ENCODE measurements at places on chromosomes 3 and 15.

DNA sequence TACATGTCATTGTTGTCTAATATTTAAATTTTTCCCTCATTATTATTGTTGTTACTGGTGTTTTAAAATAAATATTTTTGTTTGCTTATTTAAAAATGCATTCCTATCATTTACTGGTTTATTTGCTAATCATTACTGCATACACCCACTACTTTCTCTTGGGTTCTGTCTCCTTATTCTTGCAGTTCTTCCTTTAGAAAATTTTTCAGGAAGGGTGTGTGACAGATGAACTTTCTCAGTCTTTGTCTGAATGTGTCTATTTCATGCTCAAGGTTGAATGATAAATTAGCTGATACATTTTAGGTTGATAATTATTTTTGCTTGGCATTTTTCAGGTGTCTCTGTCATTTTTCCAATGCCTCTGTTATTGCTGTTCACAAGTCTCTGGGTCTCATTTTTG, 7.4 kb downstream of the AQP9 start:
- DNase-seq, result no peak

DNA sequence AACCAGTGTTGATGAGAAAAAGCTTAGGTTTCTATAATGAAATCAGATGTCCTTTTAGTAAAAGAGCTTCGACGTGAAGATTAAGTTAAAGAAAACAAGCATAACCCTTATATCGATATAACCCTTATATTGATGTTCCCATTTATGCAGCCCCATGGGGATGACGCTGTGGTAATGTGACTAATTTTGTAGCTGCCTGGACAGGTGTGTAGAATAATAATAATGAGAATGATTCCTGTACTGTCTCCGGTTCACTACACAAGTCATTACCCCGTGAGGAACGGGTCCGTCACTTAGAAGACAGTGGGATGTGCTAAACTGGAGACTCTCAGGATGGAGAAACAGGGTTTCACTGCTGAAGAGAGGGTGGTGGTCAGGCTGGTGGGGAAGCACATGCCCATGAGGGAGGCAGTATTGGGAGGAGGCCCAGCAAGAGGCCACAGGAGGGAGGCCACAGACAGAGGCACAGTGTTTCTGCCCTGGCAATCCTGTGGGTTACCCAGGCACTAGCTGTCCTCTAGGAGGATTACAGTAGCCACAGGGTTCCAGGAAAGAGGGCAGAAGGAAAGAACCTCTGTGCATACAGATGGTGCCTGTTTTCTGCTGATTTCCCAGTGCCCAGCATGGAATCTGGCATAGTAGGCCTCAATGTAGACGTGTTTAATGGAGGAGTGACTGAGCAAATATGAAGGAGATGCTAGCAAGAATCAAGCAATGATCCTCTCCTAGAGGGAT, 191.1 kb upstream of the TSC22D2 start:
- DNase-seq, result no peak

- DNase-seq, result peak; percentile 48
Measured at GRCh38 chr15:96351761-96352603, 21.5 kb downstream of the NR2F2 start.

DNA sequence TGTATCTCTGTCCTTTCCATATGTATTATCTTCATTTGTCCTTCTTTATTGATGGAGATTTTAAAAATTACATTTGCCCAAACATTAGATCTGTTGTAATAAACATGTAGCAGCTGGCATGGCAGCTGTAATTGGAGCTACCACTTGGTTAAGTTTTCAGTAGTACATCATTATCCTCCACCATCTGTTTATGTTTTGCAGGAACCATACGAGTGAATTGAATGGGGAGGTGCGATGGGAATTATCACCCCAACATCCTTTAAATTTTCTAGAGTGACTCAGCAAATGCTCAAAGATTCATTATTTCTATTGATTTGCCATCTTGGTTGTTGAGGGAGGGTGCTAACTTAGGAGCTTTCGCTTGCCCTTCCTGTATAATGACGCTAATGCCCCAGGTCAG, 32.6 kb upstream of the NOX5 start:
- no peak for DNase-seq

DNA sequence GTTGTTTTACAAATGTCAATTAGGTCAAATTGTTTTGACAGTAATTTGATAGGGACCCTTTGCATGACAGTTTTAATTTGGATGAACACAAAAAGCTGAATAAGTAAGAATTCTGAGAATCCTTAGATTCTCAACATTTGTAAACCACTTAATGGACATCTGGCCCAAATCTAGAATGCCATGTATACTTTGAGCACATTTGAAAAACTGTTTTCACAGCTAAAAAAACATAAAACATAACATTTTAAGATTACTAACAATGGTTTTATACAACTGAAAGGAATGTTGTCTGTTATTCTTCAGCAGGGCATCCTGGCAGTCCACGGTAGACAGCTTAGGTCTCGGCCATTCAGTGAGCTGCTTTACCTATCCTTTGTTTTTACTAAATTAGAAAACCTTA, 34.5 kb upstream of the TM2D3 start:
- no peak for DNase-seq

DNA sequence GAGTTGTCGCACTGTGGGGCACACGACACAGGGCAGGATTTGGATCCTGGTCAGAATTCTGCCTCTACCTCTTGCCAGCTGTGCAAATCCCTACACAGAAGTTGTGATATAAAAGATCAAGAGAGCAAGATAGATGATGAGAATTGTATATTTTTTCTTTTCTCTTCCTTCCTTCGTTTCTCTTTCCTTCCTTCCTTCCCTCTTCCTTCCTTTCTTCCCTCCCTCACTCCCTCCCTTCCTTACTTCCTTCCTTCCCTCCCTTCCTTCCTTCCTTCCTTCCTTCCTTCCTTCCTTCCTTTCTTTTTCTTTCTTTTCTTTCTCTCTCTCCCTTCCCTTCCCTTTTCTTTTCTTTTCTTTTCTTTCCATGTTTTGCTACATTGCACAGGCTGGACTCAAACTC, 12.0 kb upstream of the AHSG start:
- DNase-seq, result no peak

- DNase-seq, result no peak
Measured at GRCh38 chr3:17047894-17048293, 163.1 kb downstream of the PLCL2 start.

DNA sequence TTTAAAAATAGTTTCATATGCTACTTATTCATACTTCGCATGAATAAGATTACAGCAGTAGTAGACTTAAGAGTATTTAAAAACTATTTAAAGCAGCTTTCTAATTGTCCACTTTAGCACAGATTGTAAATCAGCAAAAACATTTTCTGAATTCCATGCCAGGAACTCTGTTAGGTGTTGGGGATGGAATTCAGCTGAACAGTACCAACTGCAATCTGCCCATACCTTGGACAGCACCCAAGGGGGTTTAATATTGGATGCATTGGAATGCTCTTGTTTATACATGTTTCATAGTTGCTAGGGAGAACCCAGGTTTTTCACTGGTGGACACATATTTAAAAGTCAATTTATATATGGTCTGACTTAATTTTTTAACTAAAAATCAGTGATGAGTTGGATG, 74.8 kb downstream of the PPM1L start:
- no peak for DNase-seq

DNA sequence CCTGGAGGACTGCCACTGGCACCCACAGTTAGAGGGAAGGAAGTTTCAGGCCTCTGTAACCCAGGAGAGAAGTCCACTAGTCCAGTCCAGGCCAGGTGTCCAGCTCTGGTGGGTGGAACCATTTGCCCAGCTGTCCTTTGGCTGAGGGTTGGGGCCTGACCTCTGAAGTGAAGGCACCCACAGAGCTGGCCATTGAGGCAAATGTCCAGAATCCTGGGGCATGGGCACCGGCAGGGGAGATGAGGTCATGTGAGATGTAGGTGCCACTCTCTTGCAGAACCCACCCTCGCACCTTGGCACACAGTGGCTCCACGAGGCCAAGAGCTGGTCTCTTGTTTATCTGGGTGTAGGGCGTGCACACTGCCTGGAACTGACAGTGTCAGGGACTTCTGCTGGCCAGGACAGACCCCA, 162.8 kb downstream of the SMAD6 start:
- peak; percentile 69 for DNase-seq

GRCh38 chr15:78438619-78439285, 736 bp downstream of the IREB2 start:
- DNase-seq, result no peak

DNA sequence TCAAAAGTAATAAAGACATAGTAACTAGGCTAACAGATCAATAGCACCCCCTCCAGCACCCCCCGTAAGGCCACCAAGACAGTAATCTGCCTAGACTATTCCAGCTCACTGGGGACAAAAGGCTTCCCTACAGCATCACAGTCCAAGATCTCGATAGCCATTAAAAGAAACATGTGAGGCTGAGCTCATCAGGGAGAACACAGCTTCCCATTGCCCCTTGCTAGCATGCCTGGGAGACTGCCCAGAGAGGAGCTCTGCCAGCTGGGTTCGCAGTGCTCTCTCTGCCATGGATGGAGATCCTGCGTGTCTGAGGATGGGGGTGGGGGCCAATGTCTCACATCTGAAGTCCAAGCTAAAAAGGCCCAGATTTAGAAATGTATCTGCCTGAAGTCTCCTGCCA, 17.8 kb downstream of the LRIG1 start:
- peak; percentile 94 for DNase-seq

- peak; percentile 67 for DNase-seq
Measured at GRCh38 chr15:90829942-90830440, 38.4 kb upstream of the FURIN start.

DNA sequence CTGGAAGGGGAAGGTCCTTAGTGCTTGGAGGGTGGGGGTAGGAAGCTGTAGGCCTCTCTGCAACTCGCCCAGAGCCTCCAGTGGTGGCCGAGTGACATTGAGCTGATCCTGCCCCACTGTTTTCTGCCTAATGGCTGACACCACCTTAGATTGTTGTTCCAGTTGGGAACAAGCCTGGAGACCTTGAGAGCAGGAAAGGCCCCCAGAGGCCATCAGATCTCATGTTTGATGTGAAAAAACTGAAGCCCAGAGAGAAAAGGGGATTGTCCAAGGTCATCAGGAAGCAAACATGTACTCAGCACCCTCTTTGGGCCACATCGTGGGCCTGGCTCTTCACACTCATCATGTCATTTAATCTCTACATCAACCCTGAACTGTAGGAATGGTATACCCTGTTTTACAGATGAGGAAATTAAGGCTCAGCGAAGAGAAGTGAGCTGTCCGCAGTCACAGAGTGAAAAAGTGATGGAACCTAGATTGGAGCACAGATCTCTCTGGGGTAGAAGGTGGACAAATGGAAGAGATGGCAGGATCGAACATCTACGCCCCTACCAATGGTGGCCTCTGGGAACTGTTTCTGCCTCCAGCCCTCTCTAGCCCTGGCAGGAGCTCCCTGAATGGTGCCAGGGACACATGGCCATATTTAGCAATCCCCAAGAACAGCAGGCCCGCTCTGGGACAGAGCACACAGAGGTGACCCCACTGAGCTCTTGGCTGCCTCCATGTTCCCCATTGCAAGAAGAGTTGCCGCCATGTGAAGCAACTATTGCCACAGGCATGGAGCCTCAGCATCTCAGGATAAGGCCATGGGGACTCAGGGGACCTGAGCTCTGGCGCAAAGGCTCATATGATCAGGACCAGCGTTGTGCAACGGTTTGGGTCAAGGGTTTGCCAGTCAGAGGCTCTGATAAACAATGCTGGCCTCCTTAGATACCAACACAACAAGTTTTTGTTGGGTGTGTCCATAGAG, 31.6 kb upstream of the TSEN2 start:
- DNase-seq, result peak; percentile 43
